Tibial nerve (tissue), 4 donors: ENCODE measurements at places on chromosomes 4 and X.
A peak's percentile ranks its signal among the peaks of the same experiment; 100 is the strongest.

GRCh38 chrX:23857363-23857762 is 50.4 kb downstream of the APOO start:
- no peak for DNase-seq

- DNase-seq, result no peak
Observed at GRCh38 chr4:187179086-187180058, 455.7 kb upstream of the FAT1 start.

DNA sequence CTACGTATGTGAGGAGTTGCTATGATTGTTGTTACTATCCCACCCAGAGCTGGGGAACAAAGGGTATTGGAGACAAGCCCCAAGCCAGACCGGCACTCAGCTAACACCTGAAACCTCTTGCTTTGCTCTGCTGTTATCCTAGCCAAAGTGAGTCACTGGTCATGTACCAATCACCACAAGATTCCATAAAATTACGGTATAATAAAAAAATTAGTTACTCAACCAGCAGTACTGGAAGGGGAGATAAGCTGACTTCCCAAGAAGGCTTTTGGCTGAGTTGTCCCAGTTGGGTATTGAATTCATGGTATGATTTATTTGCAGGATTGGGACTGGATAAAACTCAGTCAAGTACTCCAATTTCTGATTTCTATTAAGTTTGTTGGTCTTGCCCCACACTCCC is 5.3 kb downstream of the EDA2R start:
- DNase-seq, result no peak

DNA sequence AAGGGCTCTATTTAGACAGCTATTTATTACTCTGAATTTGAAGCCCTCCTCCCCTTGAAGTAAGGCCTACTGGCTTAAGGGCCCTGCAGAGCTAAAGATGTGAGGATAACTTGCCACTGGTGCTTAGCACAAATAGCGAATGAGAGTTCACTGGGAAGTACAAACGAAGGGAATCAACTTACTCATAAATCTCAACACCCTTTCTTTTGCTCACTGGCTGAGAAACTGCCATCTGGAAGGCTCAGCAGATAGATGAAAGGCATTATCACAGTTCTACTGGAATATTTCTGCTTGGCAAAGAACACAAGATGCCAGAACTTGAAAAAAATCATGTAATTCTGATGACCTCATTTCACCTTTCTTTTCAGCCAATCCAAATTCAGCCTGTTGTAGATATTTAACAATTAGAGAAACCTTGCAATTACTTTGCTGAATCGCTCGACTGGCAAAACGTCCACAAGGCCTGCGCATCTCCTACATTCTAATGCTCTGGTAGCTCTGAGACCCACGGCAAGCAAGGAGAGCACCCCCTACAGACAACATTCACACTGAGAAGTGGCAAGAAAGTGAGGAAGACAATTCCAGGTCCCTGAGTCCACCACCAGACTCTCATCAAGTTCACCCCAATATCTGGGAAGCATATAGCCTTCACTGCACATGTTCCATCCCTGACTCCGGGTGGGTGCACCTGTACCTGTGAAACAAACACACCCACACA is 27.5 kb downstream of the TSPAN5 start:
- DNase-seq, result no peak

DNA sequence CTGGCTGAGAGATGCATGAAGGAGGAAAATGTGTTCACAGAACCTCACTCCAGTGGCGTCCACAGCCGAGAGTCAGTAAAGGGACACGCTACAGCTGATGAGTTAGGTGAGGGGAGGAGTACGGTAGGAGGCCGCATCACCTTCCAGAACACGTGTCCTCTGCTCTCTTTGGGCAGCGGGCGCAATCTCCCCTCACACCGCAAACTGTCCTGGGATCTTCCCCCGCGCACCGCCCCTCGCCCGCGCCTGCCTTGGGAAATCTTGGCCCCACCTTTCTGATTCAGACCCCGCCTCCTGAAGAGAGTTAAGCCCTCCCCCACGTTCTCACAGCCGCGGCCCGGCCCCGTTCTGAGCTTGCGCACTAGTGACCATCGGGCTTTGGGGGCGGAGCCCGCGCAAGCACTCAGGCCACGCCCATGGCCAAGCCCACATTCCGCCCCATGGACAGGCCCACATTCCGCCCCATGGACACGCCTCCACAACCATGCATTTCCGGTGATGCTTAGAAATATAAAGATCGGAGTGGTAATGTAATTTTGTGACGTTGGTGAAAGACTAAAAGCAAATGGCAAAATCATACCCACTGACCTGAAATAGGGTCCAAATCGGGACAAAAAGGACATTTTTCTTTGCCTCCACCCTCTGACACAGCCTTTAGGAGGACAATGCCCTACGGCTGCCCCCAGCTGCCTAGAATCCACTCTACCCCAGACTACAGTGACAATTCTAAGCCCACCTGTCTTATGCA is 13.3 kb downstream of the SMIM10 start:
- peak; percentile 86 for DNase-seq

DNA sequence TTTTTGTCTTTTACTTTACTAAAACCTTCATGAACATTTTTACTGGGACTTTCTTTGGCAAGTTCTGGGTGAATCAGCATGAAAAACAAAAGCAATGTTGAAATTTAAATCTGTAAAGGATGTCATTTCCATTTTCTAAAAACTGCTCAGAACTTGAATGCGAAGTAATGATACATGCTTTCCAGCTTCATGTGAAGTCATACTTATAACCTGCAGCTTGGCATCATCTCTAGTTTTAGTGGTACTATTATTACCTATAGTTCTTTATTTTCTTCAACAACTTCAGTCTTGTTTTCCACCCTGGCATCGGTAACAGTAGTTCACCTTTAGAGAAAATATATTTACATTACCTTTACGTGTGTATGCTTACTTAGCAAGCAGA is 421.4 kb upstream of the DIPK2B start:
- DNase-seq, result no peak

DNA sequence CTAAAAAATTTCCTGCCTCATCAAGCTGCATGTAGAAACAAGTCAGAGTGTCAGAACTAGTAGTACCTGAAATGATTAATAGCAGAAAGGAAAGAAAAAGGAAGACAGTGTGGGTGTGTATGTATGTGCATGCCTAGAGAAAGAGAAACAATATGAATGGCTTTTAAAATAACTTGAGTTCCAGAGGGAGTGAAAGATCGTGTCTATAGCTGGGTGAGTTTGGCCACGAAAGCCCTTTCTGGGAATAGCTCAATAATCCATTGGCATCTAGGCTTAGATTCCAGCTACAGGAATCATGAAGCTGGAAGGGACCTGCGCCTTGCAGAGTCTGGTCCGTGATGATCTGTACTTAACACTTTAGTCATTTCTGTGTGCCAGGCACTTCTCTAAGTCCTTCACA is 195.6 kb downstream of the RAPGEF2 start:
- no peak for DNase-seq

GRCh38 chr4:186920992-186921391 is 197.3 kb upstream of the FAT1 start:
- no peak for DNase-seq

DNA sequence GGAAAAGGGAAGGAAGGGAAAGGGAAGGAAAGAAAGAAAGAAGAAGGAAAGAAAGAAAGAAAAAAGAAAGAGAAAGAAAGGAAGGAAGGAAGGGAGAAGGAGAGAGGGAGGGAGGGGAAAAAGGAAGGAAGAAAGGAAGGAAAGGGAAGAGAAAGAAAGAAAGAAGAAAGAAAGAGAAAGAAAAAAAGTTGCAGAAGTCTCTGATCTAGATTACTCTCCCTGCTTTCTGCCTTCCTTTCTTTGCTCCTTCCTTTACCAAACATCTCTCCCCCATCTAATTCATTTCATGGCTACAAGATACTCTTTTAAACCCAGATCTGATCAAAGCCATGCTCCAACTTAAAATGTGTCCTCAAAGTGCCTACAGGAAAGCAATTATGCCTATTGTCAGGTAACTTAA is 148.6 kb downstream of the KIT start:
- DNase-seq, result no peak

DNA sequence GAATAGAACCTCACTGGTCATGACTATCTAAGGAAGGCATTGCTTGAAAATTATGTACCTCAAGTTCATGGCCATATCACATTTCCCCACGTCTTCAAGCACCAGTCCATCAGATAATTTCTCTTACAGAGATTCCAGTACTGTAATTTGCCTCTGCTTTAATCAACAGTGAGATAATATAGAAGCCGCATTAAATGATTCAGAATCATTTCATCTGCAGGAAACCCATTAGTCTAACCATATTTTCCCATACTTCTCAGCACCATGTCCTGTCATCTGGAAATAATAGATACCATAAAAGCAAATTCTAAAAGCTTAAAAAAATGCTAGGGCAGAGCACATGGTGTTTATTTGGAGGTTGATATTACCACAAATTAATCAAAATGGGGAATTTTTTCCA is 310.3 kb upstream of the SLIT2 start:
- no peak for DNase-seq

DNA sequence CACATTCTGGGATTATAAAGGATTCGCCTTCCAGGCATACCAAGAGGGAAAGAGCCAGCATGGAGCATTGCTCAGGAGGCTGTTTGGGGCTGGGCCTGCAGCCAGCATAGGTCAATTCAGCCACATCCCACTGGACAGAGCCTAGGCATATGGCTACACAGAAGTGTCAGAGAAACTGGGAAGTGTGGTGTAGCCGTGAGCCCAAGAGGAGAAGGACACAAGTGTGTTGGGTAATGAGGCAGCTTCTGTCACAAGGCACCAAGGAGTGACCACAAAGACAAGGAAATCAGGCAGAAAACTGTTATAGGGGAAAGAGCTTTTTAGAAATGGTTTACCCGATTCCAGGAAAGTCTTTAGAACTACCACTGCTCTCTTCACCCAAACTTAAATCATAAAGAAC is 178.6 kb upstream of the TBL1X start:
- DNase-seq, result no peak

- no peak for DNase-seq
Observed at GRCh38 chr4:10762561-10762960, 78.0 kb upstream of the CLNK start.

- DNase-seq, result no peak
Observed at GRCh38 chr4:4425119-4425690, 38.3 kb downstream of the NSG1 start.

GRCh38 chrX:108156934-108157466 is 65.4 kb downstream of the ATG4A start:
- no peak for DNase-seq

GRCh38 chr4:172061204-172061603 is 248.0 kb downstream of the GALNTL6 start:
- no peak for DNase-seq

- no peak for DNase-seq
Observed at GRCh38 chr4:7736436-7737267, 203.0 kb downstream of the AFAP1 start.
